ENCODE measurements at places on chromosomes 16 and 17. TPM values are rescaled to one million over a fixed set of nuclear protein-coding genes. Genes with fewer than 3 reads are reported as not detected.

SPIRE2 gene
- total RNA-seq, result 8.7 TPM

G6PC1 gene
- not detected for total RNA-seq

ASB16 gene
- total RNA-seq, result 1.4 TPM

ABCA9 gene
- total RNA-seq, result 28.5 TPM

GLP2R gene
- total RNA-seq, result 0.68 TPM

PTRH2 gene
- total RNA-seq, result 9.6 TPM

- DNase-seq, result no peak
- no peak overlapping the region for H3K27ac ChIP-seq
- no peaks in the 10 kb centered on the region for H3K4me1 ChIP-seq
- no peak overlapping the region for H3K4me3 ChIP-seq
- H3K27me3 ChIP-seq, result no peaks in the 10 kb centered on the region
- peaks cover 20% of the 10 kb centered on the region for H3K36me3 ChIP-seq
Observed at GRCh38 chr16:15865742-15866141, 8.9 kb upstream of the MYH11 start.

DNA sequence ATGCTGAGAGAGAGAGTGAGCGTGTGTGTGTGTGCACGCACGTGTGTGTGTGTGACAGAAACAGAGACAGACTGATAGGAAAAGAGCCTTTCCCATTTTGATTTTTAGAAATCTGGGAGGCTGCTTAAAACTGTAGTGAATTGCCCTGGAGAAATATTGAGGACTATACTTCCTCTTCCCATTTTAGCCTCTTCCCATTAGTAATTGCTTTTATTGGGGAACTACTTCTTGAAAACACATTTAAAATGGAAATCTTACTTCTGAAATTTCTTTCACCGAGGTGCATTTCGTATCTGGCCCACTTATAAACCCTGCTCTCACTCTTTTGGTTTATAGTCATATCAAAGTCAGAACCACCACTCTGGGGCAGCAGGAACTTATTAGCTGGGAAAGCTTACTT lies 47.1 kb downstream of the NUP93 start:
- no peak for DNase-seq
- H3K4me3 ChIP-seq, result no peak overlapping the region
- peaks cover 17% of the 10 kb centered on the region for H3K4me1 ChIP-seq
- no peaks in the 10 kb centered on the region for H3K36me3 ChIP-seq

DNA sequence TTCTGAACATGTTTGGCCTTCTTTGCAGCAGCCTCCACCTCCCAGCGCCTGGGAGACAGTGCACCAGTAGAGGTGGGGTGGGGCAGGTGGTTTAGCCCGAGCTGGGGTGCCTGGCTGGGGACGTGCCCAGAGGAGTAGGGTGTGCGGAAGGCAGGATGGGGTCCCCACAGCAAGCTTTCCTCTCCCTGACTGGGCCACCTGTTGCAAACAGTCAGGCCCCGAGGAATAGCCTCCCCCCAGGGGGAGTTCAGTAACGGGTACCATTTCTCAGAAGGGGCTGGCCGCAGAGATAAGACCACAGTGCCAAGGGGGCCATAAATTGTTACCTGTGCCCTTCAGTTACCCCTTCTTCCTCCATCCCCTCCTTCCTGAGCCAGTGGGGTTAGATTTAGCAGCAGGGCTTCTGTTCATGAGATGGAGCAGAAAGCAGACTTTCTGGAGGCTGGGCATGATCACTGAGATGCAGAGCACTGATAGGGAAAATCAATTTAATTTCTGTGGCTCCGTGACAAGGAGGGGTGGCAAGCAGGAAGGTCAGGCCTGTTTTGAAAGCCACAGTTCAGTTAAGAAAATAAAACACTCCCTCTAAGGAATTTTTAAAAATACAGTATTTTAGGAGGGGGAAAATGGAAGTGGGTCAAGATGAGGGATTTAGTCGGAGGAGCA lies 181.9 kb downstream of the MSI2 start:
- H3K36me3 ChIP-seq, result no peaks in the 10 kb centered on the region
- H3K27me3 ChIP-seq, result no peaks in the 10 kb centered on the region
- no peak overlapping the region for H3K27ac ChIP-seq
- DNase-seq, result no peak
- no peak overlapping the region for H3K4me3 ChIP-seq

DNA sequence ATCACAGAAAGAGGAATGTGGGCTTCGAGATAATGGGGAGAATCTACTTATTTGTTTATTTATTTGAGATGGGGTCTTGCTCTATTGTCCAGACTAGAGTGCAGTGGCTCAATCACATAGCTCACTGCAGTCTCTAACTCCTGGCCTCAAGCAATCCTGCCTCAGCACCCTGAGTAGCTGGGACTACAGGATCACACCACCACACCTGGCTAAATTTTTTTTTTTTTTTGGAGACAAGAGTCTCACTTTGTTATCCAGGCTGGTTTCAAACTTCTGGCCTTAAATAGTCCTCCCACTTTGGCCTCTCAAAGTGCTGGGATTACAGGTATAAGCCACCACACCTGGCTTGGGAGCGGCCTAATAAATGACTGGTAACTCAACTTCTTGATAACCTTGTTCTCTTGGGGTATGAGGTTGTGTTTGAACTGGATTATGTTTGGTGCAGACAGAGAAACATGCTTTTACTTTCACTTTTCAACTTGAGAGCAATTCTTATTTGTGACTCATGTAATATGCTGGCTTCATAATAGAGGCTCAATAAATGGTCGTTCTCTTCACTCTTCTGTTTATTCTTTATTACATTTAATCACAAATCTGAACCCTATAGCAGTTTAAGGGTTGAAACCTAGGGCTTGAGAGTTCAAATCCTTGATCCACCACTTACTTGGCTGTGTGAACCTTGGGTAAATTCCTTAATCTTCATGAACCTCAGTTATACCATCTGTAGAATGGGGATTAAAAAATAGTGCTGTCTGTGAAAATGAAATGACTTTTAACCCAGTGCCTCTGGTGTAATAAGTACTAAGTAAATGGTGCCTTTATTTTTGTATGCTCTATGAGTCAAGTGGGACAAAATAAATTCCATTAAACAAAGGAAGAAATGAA lies 129.1 kb upstream of the HS3ST2 start:
- H3K27me3 ChIP-seq, result no peaks in the 10 kb centered on the region
- peak overlapping the region; percentile 48 for H3K27ac ChIP-seq
- H3K36me3 ChIP-seq, result no peaks in the 10 kb centered on the region
- no peak for DNase-seq
- peaks cover 27% of the 10 kb centered on the region for H3K4me1 ChIP-seq

- H3K27ac ChIP-seq, result no peak overlapping the region
- H3K4me1 ChIP-seq, result no peaks in the 10 kb centered on the region
- no peaks in the 10 kb centered on the region for H3K27me3 ChIP-seq
Observed at GRCh38 chr16:86016201-86016965, 117.4 kb downstream of the IRF8 start.

GRCh38 chr16:12802661-12803060 lies 1.0 kb downstream of the CPPED1 start:
- DNase-seq, result no peak
- no peak overlapping the region for H3K4me3 ChIP-seq
- no peak overlapping the region for H3K27ac ChIP-seq
- no peaks in the 10 kb centered on the region for H3K27me3 ChIP-seq

- no peaks in the 10 kb centered on the region for H3K36me3 ChIP-seq
- no peak overlapping the region for H3K27ac ChIP-seq
- no peak overlapping the region for H3K4me3 ChIP-seq
- H3K4me1 ChIP-seq, result no peaks in the 10 kb centered on the region
- DNase-seq, result no peak
Observed at GRCh38 chr16:58418601-58419000, 26.3 kb downstream of the GINS3 start.

DNA sequence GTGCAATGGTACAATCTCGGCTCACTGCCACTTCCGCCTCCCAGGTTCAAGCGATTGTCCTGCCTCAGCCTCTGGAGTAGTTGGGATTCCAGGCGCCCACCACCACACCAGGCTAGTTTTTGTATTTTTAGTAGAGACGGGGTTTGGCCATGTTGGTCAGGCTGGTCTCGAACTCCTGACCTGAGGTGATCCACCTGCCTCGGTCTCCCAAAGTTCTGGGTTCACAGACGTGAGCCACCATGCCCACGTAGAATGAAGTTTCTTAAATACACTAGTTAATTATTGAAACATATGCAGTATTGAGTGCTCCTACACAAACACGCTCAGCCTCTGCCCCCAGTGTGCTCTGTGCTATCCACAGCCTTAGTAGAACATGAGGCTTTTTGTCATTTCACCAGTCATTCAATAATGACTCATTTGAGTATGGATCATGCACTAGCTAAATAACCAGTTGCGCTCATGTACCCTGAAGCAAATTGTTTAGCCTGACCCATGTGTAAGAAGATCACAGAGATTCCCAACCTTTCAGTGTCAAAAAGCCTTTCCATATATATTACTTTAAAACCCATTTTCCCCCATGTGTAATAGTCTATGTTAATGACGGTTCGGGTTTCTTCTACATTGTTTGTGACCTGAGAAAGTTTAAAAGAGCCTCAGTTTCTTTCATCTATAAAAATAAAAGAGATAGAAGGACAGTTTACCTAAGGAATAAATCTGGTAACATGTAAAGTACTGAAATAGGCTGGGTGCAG lies 49.7 kb downstream of the TUBD1 start:
- peak; percentile 55 for DNase-seq
- no peak overlapping the region for H3K4me3 ChIP-seq
- H3K4me1 ChIP-seq, result peaks cover 49% of the 10 kb centered on the region
- no peaks in the 10 kb centered on the region for H3K36me3 ChIP-seq
- H3K27ac ChIP-seq, result peak overlapping the region; percentile 98
- H3K27me3 ChIP-seq, result no peaks in the 10 kb centered on the region

- no peaks in the 10 kb centered on the region for H3K27me3 ChIP-seq
- no peak overlapping the region for H3K4me3 ChIP-seq
- H3K4me1 ChIP-seq, result peaks cover under 1% of the 10 kb centered on the region
- no peaks in the 10 kb centered on the region for H3K36me3 ChIP-seq
Observed at GRCh38 chr16:14358697-14359305, 271.3 kb downstream of the PARN start.

- no peaks in the 10 kb centered on the region for H3K4me1 ChIP-seq
- no peak for DNase-seq
Observed at GRCh38 chr16:22693638-22694340, 120.2 kb upstream of the HS3ST2 start.

GRCh38 chr16:3242709-3243108 lies 7.8 kb upstream of the ZNF200 start:
- H3K4me3 ChIP-seq, result no peak overlapping the region
- H3K36me3 ChIP-seq, result no peaks in the 10 kb centered on the region
- DNase-seq, result no peak
- no peaks in the 10 kb centered on the region for H3K4me1 ChIP-seq
- H3K27me3 ChIP-seq, result no peaks in the 10 kb centered on the region
- no peak overlapping the region for H3K27ac ChIP-seq

GRCh38 chr17:78343187-78343542 lies 16.7 kb downstream of the SOCS3 start:
- no peaks in the 10 kb centered on the region for H3K27me3 ChIP-seq
- no peak overlapping the region for H3K27ac ChIP-seq
- DNase-seq, result peak; percentile 37
- H3K36me3 ChIP-seq, result no peaks in the 10 kb centered on the region

DNA sequence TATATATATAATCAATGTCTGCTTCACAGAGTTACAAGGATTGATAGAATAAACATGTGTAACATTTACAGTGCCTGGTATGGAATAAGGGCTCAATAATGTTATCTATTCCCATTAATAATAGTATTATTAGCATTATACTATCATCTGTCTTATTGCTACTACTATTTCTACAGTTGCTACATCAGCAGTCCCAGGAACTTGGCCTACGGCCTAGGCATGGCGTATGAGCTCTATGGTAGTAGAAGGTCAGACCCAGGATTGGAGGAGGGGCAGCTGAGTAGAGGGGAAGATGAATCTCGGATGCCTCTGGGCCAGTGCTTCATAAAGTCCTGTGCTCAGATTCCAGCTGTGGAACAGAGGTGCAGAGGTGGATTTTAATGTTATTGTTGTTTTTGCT lies 146.3 kb upstream of the TBX2 start:
- peaks cover 68% of the 10 kb centered on the region for H3K4me1 ChIP-seq
- peak overlapping the region; percentile 88 for H3K27ac ChIP-seq
- peak; percentile 30 for DNase-seq
- H3K27me3 ChIP-seq, result no peaks in the 10 kb centered on the region

- H3K27ac ChIP-seq, result no peak overlapping the region
- DNase-seq, result no peak
- no peaks in the 10 kb centered on the region for H3K36me3 ChIP-seq
- no peaks in the 10 kb centered on the region for H3K27me3 ChIP-seq
- H3K4me3 ChIP-seq, result no peak overlapping the region
Observed at GRCh38 chr17:14772776-14773175, 471.9 kb downstream of the HS3ST3B1 start.

- H3K27me3 ChIP-seq, result no peaks in the 10 kb centered on the region
- H3K4me1 ChIP-seq, result no peaks in the 10 kb centered on the region
- H3K4me3 ChIP-seq, result no peak overlapping the region
- no peak overlapping the region for H3K27ac ChIP-seq
Observed at GRCh38 chr17:6660805-6661463, 9.4 kb downstream of the C17orf100 start.

DNA sequence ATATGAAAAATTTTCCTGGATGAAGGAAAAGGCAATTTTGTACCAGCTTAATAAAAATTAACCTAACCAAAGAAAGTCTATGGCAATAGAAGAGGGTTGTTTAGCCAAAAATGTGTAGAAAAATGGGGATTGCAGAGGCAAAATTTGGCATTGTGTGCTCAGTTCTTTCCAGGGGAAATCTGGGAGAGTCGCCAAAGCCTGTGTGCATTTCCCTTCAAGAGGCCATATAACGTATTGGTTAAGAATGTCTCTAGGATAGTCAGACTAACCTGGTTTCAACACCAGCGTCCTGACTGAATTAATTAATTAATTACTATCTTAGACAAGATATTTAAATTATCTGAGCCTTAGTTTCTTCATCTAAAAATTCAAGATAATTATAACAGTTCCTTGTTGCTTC lies 44.8 kb upstream of the HLF start:
- no peak overlapping the region for H3K27ac ChIP-seq
- DNase-seq, result peak; percentile 20
- no peak overlapping the region for H3K4me3 ChIP-seq
- no peaks in the 10 kb centered on the region for H3K4me1 ChIP-seq

DNA sequence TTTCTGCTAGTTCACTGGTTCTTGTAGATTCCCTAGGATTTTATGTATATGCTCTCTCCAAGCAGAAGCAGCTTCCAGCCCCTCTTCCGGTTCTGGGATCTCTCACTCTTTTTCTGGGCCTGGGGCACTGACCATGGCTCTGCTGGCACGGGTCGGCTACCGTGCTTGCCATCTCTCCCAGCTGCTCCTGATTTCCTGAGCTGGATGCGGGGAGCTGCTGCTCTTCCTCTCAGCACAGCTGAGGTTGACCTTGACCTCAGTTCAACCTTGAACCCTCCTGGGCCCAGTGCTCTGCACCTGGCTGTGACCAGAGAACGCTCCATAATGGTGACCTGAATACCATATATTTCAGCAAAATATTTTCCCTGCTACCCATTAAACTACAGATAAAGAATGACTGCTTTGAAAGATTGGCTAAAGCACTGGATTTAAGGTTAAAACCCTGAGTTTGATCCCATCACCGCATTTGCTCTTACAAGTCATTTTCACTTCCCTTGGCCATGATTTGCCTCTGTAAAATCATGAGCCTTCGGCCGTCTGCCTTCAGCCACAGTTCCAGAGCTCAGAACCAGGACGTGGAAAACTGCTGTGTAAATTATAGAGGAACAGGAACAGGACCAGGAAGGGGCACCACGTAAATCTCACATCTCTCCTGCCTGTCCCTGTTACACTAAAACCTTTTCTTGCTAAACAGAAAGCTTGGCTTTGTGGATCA lies 130.8 kb upstream of the CHMP6 start:
- H3K27me3 ChIP-seq, result no peaks in the 10 kb centered on the region
- DNase-seq, result no peak
- H3K4me3 ChIP-seq, result no peak overlapping the region
- H3K36me3 ChIP-seq, result no peaks in the 10 kb centered on the region
- H3K4me1 ChIP-seq, result peaks cover 10% of the 10 kb centered on the region

- H3K27ac ChIP-seq, result no peak overlapping the region
- DNase-seq, result no peak
- H3K36me3 ChIP-seq, result no peaks in the 10 kb centered on the region
- no peak overlapping the region for H3K4me3 ChIP-seq
- no peaks in the 10 kb centered on the region for H3K27me3 ChIP-seq
Observed at GRCh38 chr16:15585956-15586355, 57.0 kb downstream of the MARF1 start.
